ENCODE measurements at places on chromosomes 12 and 14.

DNA sequence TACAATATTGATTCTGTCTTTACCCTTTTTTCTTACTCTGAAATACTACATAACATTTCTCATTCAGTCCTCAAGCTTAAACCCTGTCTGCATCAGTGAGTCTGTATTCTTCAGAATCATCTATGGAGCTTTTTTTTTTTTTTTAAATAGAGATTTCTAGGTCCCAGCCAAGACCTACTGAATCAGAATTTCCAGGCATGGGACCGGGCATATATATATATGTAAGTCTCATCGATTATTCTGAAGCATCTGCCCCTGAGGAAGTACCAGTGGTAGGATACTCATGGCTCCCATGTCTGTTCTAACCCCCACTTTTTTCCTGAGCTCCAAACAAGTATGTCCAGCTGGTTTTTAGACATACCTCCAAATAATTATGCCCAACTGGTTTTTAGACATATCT is 6.1 kb downstream of the DDX47 start:
- no peak for DNase-seq

DNA sequence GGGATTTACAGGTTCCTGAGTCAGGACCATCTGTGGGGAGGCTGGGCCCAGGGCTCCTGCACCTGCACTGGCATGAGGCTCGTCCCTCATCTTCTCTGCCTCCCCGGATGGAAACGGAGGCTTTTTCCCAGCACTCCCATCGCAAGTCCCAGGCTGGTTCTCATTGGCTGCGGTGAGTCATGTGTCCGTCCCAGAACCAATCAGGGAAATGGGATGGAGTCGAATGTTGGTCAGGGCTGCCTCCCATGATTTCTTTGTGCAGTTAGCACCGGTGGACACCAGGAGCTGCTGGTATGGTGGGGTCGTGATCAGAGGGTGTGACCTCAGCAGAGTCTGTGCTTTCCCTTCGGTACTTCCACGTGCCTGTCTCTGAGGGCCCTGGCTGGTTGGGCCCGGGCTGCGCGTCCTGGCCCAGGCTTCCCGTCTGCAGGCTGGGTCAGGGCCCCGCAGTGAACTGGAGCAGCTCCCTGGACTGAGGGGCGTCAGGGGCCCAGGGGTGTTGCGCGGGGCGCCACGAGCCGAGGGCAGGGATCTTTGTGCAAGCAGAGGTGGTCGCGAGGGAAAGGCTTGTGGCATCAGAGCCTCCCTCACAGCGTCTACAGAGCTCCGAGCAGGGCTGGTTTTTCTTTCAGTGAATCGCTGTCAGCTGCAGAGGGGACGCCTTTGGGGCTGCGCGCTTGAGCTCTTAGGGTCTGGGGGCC is 168.1 kb downstream of the ADGRD1 start:
- DNase-seq = no peak

- DNase-seq = no peak
Measured at GRCh38 chr12:54616933-54617680, 17.6 kb downstream of the LACRT start.

- no peak for DNase-seq
Measured at GRCh38 chr14:32427726-32428528, 98.8 kb downstream of the AKAP6 start.

DNA sequence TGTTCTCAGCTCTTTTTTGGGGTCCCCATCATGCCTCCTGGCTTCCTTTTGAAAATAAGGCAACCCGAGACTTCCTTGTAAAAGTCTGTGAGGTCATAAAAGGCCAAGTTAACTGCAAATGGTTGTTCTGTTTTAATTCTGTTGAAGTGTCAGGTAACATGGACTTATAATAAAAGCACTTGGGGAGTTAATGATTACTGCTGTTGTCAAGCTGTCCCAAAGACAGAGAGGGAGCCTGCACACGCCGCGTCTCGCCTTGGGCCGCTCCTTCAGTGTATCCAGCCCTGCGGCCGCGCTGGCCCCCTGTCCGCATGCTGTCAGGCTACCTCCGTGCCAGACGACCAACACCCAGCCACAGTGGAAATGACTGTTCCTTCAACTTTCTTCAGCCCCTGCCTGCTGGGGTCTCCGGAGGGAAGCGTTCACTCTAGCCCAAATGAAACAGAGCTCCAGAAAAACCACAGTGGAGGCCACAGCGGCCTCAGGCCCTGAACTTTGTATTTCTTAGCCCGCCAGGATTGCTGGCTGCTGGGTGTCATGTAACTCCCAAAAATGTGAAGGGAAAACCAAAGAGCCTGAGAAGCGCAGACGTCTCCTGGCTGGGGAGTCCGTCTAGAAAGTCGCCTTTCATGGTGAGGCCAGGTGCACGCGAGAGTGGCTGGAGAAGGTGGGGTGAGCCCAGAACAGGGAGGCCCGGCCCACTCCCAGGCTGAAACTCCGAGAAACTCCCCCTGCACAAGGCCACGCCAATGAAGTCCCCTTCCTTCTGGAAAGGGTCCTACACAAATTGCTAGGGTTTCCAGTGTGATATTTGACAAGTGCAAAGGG is 189.1 kb downstream of the ZFP36L1 start:
- no peak for DNase-seq

Data from stimulated activated CD8-positive, alpha-beta memory T cell treated with anti-CD3 and anti-CD28 coated beads, Interleukin-7, amount 100 ng/mL, for 1 hour (primary cell).